ENCODE measurements at places on chromosomes 6 and 20. TPM values are rescaled to one million over a fixed set of nuclear protein-coding genes. Genes with fewer than 3 reads are reported as not detected.

Gene AVP
- not detected for total RNA-seq

Gene TGM3
- 0.15 TPM for total RNA-seq

Gene CST3
- 628 TPM for total RNA-seq

Gene PLAGL1
- 0.74 TPM for total RNA-seq

Gene CRISP3
- 2.3 TPM for total RNA-seq

Gene HSPA12B
- 1.4 TPM for total RNA-seq

Gene SLC2A10
- 35.4 TPM for total RNA-seq

Gene RGS17
- total RNA-seq, result not detected

Gene ANKEF1
- total RNA-seq, result 5.2 TPM

Gene DDO
- 6.4 TPM for total RNA-seq

- H3K4me1 ChIP-seq, result no peaks in the 10 kb centered on the region
- no peak overlapping the region for H3K4me3 ChIP-seq
- no peaks in the 10 kb centered on the region for H3K27me3 ChIP-seq
- DNase-seq, result no peak
- H3K27ac ChIP-seq, result no peak overlapping the region
These were observed 2.1 kb downstream of the WFDC8 start for GRCh38 chr20:45576995-45577394.

- no peak overlapping the region for H3K27ac ChIP-seq
- H3K4me1 ChIP-seq, result no peaks in the 10 kb centered on the region
- no peak overlapping the region for H3K4me3 ChIP-seq
- no peaks in the 10 kb centered on the region for H3K36me3 ChIP-seq
- no peak for DNase-seq
These were observed 427.5 kb upstream of the HSF2 start for GRCh38 chr6:121971931-121972335.

DNA sequence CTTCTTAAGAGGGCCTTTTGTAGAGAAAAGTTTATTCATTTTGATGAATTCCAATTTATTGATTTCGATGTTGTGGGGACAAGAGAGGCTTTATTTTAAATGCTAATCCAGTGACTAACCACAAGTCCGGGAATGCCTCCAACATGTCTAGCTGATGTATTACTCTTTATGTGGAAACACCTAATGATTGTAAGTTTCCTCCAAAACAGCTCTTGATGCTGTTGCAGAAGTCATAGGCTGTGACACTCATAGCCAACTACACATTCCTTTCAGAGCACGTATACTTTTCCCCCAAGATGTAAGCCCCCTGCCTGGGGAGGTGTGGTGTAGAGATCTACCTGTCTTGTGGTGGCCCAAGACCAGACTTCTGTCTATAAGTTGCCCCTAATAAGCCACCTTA is 61.3 kb upstream of the RNF24 start:
- H3K27me3 ChIP-seq, result no peaks in the 10 kb centered on the region
- H3K36me3 ChIP-seq, result no peaks in the 10 kb centered on the region
- H3K4me1 ChIP-seq, result no peaks in the 10 kb centered on the region

GRCh38 chr6:107653183-107653580 is 163.3 kb downstream of the SOBP start:
- no peaks in the 10 kb centered on the region for H3K27me3 ChIP-seq
- H3K4me1 ChIP-seq, result no peaks in the 10 kb centered on the region
- H3K27ac ChIP-seq, result no peak overlapping the region
- no peak for DNase-seq

DNA sequence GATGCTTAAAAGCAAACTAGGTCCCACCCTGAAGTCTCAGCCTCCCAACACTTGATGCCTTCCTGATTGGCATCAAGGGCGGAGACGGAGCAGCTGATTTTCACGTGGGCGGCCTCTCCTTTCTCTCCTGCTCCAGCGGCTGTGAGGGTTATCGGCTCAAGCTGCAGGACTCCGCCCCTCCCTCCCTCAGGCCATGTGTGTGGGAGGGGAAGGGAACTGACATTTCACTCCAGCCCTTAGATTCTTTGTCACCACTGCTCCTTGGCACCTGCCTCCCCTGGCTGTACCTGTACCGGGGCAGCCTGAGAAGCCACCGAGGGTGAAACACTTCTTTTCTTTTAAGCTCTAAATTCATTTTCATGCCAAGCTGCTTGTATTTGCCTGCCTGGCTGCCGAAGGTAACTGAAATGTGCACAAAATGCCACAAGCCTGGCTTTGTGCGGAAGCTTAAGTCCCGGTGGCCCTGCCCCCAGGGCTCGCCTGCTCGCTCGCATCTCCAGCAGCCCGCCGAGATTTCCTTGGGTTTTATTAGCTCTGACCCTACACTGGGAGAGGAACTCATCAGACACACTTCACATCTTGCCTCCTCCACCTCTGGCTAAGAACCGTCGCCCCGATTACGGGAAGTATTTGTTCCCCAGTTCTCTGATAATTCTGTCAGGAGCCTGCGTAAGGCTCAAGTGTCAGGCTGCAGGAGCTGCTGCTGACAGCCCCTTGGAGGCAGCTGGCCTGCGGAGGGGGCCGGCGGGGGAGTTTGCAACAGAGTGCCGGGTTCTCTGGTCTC is 9.6 kb upstream of the CPNE5 start:
- no peaks in the 10 kb centered on the region for H3K27me3 ChIP-seq
- no peak for DNase-seq
- no peak overlapping the region for H3K4me3 ChIP-seq
- H3K4me1 ChIP-seq, result peaks cover 6% of the 10 kb centered on the region
- no peaks in the 10 kb centered on the region for H3K36me3 ChIP-seq

GRCh38 chr6:163123098-163123497 is 291.4 kb upstream of the QKI start:
- no peaks in the 10 kb centered on the region for H3K36me3 ChIP-seq
- no peak for DNase-seq
- H3K27me3 ChIP-seq, result no peaks in the 10 kb centered on the region
- H3K4me1 ChIP-seq, result no peaks in the 10 kb centered on the region

DNA sequence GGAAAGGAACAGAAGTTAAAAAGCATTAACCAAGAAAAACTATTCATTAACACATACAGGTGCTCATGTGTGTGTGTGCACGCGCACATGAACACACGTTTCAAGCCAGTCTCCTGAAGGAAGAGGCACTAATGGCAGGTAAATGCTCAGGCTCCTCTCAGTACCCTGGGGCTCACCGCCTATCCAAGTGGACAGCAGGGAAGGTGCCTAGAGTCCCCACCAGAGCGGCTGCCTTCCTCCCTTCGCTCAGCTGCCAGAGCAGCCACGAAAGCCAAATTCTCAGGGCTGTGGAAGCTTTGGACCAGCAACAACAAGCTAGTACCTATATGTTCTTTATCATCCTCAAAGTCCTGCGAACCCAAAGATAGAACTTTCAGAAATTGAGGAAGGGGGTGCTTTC is 42.6 kb downstream of the PLCG1 start:
- no peak overlapping the region for H3K27ac ChIP-seq
- H3K36me3 ChIP-seq, result peaks cover 10% of the 10 kb centered on the region
- DNase-seq, result no peak
- no peaks in the 10 kb centered on the region for H3K27me3 ChIP-seq

GRCh38 chr6:10720265-10720959 is 2.5 kb upstream of the TMEM14C start:
- H3K36me3 ChIP-seq, result no peaks in the 10 kb centered on the region
- peak; percentile 38 for DNase-seq
- H3K27me3 ChIP-seq, result no peaks in the 10 kb centered on the region
- H3K4me1 ChIP-seq, result peaks cover 13% of the 10 kb centered on the region
- peak overlapping the region; percentile 44 for H3K4me3 ChIP-seq

GRCh38 chr6:134317471-134318131 is at the start of gene SGK1:
Gene SGK1, minus strand, starts transcription at chr6:134318112. Its CDS starts 652 bp downstream, at chr6:134317460.
- no peak within 1 kb of the TSS for H3K27ac ChIP-seq
- no peaks in the 10 kb centered on the region for H3K36me3 ChIP-seq
- peak within 1 kb of the TSS; percentile 46 for H3K4me3 ChIP-seq
- peaks cover 4% of the 10 kb centered on the region for H3K4me1 ChIP-seq

- peak overlapping the region; percentile 100 for H3K27ac ChIP-seq
- H3K27me3 ChIP-seq, result no peaks in the 10 kb centered on the region
- no peaks in the 10 kb centered on the region for H3K4me1 ChIP-seq
- H3K36me3 ChIP-seq, result no peaks in the 10 kb centered on the region
- DNase-seq, result peak; percentile 79
These were observed 6.1 kb upstream of the HSPA1B start for GRCh38 chr6:31821301-31822035.

DNA sequence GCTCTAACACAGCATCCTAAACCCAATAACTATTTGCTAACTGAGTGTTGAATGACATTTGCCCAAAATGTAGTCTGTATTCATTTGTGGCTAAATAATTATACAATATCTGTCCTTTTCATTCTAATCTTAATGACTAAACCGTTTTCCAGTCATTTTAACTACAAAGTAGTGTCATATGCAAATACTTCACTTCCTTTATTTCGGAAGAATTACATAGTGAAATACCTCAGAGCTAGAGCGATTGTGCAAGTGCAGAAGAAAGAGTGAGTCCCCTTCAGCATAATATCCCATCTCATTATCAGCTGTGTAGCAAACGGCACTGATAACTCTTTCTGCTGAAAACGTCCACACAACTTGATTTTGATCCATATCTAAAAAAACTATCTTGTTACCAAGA is 66.2 kb downstream of the ROS1 start:
- no peaks in the 10 kb centered on the region for H3K27me3 ChIP-seq
- no peak overlapping the region for H3K4me3 ChIP-seq
- H3K27ac ChIP-seq, result no peak overlapping the region
- H3K4me1 ChIP-seq, result no peaks in the 10 kb centered on the region
- DNase-seq, result no peak
- H3K36me3 ChIP-seq, result no peaks in the 10 kb centered on the region

DNA sequence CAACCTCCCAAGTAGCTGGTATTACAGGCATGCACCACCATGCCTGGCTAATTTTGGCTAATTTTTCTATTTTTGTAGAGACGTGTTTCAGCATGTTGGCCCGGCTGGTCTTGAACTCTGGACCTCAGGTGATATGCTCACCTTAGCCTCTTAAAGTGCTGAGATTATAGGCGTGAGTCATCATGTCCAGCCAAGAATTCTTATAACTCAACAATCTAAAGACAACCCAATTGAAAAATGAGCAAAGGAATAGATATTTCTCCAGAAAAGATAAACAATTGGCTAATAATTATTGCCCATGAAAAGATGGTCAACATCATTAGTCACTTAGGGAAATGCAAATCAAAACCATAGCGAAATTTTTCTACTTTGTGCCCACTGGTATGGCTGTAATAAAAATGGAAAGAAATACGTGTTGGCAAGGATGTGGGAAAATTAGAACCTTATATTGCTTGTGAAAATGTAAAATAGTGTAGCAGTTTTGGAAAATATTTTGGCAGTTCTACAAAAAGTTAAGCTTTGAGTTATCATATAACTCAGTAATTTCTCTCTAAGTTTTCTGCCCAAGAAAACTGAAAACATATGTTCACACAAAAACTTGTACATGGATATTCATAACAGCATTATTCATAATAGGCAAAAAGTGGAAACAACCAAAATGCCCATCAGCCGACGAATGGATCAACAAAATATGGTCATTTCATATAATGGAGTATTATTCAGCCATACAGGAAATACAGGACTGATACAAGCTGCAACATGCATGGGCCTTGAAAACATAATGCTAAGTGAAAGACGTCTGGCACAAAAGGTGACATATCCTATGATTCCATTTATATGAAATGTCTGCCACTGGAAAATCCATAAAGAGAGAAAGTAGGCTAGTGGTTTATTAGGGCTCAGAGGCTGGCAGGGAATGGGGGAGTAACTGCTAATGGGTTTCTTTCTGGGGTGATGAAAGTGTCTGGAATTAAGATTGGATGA is 87.8 kb downstream of the UTRN start:
- no peak for DNase-seq
- H3K4me3 ChIP-seq, result no peak overlapping the region
- H3K4me1 ChIP-seq, result peaks cover 14% of the 10 kb centered on the region
- H3K27me3 ChIP-seq, result no peaks in the 10 kb centered on the region

- no peak overlapping the region for H3K27ac ChIP-seq
- H3K4me3 ChIP-seq, result no peak overlapping the region
- no peaks in the 10 kb centered on the region for H3K36me3 ChIP-seq
- DNase-seq, result no peak
- no peaks in the 10 kb centered on the region for H3K4me1 ChIP-seq
These were observed 13.2 kb upstream of the RNF8 start for GRCh38 chr6:37340639-37340943.

DNA sequence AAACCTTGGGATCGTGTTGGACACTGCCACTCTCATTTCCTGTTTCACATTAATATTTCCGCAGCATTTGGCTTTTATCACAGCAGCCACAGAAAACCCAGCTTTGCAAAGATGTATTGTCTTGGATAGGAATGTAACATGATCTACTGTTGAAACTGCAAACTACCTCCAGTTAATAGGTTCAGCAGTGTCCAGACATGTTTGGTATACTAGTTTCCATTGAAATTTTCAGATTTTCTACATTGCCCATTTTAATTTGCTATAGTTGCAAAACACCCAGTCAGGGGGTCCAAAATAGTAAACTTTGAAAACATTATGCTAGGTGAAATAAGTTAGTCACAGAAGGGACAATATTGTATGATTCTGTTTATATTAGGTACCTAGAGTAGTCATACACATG is 3.3 kb downstream of the ANKRD6 start:
- H3K27ac ChIP-seq, result no peak overlapping the region
- H3K36me3 ChIP-seq, result no peaks in the 10 kb centered on the region
- no peak for DNase-seq
- no peaks in the 10 kb centered on the region for H3K4me1 ChIP-seq
- no peaks in the 10 kb centered on the region for H3K27me3 ChIP-seq

GRCh38 chr6:154782193-154782592 is 49.0 kb downstream of the SCAF8 start:
- no peak overlapping the region for H3K4me3 ChIP-seq
- no peak overlapping the region for H3K27ac ChIP-seq
- H3K27me3 ChIP-seq, result no peaks in the 10 kb centered on the region

DNA sequence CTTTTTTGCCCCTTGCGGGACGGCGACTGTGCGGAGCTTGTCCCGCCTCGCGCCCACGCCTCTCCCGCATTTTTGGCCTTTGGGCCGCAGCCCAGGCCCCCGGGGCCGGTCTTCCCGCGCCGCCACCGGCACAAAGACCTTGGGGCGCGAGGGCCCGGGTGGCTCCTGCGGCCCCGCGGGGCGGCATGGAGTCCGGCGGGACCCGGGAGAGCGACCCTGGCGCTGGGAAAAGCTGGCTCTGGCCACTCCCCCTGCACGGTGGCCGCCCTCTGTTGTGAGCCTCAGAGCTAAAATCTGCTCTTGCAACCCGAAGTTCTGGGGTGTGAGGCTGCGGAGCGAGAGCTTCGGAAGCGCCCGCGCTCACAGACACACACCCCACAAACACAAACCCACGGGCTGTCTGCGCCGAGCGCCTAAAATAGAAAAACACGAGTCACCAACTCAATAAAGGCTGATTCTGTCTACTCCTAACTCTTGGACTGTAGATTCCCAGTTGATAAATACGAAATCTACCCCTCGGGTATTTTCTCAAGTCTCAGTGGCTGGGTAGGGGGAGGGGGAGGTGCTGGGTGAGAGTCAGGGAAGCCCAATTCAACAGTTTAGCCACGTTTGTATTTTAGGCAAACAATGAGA is 496 bp upstream of the BEND3 start:
- DNase-seq, result peak; percentile 52
- H3K36me3 ChIP-seq, result no peaks in the 10 kb centered on the region
- peaks cover 13% of the 10 kb centered on the region for H3K4me1 ChIP-seq

DNA sequence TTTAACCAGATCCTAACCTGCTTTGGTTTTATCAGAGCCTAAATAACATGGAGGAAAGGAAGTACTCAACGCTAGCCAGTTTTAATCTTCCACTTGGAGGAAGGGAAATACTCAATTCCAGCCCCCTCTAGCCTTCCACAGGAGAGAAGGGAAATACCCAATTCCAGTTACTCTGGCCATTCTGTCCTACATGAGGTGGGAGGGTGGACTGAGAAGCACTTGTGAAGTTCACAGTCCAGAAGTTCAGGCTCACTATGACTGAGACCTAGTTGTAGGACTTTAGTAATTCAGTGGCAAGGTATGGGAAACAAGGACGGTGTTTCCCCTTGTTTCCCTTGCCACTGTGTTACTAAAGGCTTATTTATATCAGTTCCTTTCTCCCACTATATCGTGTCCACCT is 672.0 kb downstream of the RFPL4B start:
- H3K27me3 ChIP-seq, result no peaks in the 10 kb centered on the region
- no peaks in the 10 kb centered on the region for H3K36me3 ChIP-seq
- DNase-seq, result no peak
